ENCODE measurements at places on chromosomes 11 and 22. TPM values are rescaled to one million over a fixed set of nuclear protein-coding genes. Genes with fewer than 3 reads are reported as not detected.

DNA sequence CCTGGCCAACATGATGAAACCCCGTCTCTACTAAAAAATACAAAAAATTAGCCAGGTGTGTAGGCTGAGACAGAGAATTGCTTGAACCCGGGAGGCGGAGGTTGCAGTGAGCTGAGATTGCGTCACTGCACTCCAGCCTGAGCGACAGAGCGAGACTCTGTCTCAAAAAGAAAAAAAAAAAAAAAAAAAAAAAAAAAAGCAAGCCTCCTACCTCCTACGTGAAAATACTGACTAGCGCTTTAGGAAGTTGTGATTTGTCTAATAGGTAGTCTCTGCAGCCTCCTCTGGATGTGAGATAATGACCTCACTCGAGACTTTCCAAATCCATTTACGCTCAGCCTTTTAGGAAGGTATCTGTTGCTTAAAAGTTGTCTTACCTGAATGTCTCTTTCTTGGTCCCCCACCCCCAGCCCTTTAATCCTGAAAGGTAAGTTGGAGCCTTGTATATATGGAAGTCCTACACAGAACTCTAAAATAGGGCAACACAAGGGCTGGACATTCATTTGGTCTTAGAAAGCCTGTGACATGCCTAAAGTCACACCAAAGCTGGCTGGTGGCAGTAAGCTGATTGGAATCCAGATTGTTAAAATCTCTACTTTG, 5.5 kb downstream of the SEPTIN3 start:
- peaks cover 72% of the 10 kb centered on the region for H3K27me3 ChIP-seq
- H3K4me3 ChIP-seq: no peak overlapping the region
- DNase-seq: no peak
- peaks cover 10% of the 10 kb centered on the region for H3K4me1 ChIP-seq
- no peak overlapping the region for H3K27ac ChIP-seq
- no peaks in the 10 kb centered on the region for H3K36me3 ChIP-seq

DNA sequence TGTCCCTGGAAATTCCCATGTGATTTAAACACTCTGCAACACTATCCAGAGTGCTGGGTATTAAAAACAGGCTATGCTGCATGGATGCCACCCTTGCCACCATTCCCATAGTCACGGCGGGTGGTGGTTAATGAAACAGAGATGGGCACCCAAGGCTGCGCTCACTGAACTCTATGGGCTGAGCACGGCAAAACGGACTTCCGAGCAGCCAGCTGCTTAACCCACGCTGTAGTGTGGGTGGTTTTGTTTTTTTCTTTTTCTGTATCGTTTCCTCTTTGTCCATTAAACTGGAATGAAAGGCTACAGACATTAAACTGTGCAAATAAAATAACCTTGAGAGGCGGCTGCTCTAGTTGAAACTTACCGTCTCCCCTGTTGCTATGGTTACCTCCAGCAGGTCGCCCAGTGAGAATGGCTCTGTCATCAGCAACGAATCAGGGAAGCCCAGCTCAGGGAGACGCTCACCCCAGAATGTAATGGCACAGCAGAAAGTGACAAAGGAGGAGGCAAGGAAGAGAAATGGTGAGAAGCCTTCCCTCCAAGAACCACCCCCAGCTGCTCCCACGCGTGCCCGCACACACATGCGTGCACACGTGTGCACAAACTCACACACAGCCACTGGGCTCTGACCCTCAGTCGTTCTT, 102.1 kb downstream of the C11orf91 start:
- no peak overlapping the region for H3K4me3 ChIP-seq
- H3K36me3 ChIP-seq: no peaks in the 10 kb centered on the region
- no peak for DNase-seq
- H3K27ac ChIP-seq: no peak overlapping the region

- H3K27ac ChIP-seq: no peak overlapping the region
- no peak overlapping the region for H3K4me3 ChIP-seq
- peaks cover under 1% of the 10 kb centered on the region for H3K36me3 ChIP-seq
- DNase-seq: no peak
- peaks cover 15% of the 10 kb centered on the region for H3K4me1 ChIP-seq
Observed at GRCh38 chr11:43790444-43790794, 90.2 kb upstream of the ALKBH3 start.

DNA sequence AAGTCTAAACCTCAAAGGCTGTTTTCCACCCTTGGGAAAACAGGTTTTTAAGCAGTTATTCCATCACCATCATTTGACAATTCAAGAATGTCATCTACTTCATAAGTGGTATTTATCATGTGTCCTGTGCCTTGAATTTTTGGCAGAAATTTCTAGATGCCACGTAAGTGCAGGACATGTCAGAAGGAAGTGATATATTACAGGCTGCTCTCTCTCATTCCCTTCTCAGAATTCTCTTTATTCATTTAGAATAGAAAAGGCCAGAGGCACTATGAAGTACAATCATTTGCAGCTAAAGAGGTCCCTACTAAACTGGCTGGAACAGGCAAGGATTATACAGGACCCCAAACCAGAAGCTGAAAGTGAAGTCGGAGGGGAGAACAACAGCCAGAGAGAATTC, 11.9 kb downstream of the RBFOX2 start:
- H3K4me3 ChIP-seq: peak overlapping the region; percentile 12
- DNase-seq: no peak
- no peak overlapping the region for H3K27ac ChIP-seq
- peaks cover 66% of the 10 kb centered on the region for H3K27me3 ChIP-seq
- peaks cover 4% of the 10 kb centered on the region for H3K36me3 ChIP-seq

DNA sequence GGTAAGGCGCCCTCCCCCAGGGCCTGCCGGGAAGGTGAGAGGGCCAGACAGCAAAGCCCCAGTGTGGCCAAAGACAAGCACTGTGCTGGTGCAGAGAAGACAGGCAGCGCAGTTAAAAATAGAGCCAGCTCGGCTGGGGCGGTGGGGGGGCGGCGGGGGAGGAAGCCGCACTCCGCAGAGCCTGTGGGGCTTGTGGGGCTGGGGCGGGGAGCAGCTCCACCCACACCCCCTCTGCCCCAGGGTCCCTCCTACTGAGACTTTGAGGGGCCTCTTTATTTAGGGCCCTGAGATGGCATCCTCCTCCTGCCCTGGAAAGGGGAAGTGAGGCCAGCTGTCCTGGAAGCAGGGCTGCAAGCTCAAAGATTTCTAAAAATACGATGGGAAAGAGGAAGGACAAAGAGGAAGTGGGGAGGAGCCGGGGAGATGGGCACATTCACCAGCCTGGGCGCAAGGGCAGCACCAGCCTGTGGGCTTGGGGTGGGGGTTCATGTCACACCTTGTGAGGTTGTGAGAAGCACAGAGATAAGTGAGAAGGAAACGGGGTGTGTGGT, 2.6 kb downstream of the CYTH4 start:
- peak overlapping the region; percentile 93 for H3K4me3 ChIP-seq
- DNase-seq: peak; percentile 92
- H3K36me3 ChIP-seq: peaks cover 18% of the 10 kb centered on the region
- no peaks in the 10 kb centered on the region for H3K27me3 ChIP-seq
- peaks cover 87% of the 10 kb centered on the region for H3K4me1 ChIP-seq

DNA sequence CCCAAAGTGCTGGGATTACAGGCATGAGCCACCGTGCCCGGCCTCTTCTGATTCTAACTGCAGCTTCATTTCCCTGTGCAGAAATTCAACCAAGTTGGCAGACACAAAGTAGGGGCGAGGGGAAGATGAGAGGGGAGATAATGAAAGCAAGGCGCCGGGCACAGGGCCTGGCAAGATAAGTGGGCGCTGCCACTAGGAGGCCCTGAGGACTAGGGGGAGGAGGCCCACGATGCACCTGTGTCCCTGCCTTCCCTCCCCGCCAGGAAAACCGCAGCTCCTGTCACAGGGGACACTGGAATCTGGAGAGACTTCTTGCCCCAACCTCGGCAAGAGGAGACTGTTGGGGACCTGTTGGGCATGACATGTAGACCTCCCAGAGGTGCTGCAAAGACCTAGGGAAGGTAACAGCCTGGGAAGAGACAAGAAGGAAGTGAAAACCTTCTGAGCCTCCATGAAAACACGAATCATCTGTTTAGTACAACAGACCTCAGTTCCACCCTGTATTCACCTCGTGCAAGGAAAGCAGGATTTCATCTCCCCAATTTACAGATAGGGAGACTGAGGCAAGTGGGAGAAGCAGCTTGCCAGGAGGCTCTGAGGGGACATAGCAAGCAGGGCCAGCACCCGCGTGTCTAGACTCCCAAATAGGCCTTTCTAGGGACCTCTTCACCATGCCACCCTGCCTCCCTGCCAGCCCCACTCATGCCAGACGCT, 3.1 kb upstream of the LGALS1 start:
- H3K36me3 ChIP-seq: no peaks in the 10 kb centered on the region
- DNase-seq: no peak
- H3K27ac ChIP-seq: peak overlapping the region; percentile 89
- H3K4me3 ChIP-seq: peak overlapping the region; percentile 60

GRCh38 chr11:90564531-90564930, 341.7 kb upstream of the CHORDC1 start:
- H3K36me3 ChIP-seq: peaks cover 4% of the 10 kb centered on the region
- no peak for DNase-seq
- H3K27ac ChIP-seq: no peak overlapping the region
- H3K27me3 ChIP-seq: no peaks in the 10 kb centered on the region
- no peak overlapping the region for H3K4me3 ChIP-seq

GRCh38 chr11:110432713-110433392, 3.1 kb downstream of the FDX1 start:
- H3K27me3 ChIP-seq: no peaks in the 10 kb centered on the region
- H3K4me3 ChIP-seq: peak overlapping the region; percentile 28

DNA sequence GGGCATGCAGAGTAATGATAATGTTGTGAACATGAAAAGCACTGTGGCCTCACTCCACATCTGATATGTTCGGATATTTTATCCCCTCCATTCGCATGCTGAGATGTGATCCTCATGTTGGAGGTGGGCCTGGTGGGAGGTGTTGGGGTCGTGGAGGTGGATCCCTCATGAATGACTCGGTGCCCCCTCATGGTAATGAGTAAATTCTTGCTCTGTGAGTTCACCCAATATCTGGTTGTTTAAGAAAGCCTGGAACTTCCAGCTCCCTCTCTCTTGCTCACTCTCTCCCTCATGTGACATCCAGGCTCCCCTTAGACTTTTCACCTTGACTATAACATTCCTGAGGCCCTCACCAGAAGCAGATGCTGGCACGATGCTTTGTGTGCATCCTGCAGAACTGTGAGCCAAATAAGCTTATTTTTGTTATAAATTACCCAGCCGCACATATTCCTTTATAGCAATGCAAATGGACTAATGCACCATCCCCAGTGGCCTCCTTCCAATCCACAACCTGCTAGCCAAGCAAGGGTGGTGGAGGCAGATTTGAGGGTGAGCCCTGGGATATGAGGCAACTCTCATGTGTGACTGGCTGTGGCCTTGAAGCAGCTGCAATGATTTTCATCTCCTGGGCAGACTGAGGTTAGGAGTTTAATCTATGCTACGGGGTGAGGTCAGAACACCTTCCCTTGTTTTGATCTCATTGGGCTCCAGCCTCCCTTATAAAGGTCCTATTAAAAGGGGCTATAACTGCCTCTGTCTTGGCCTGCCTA, 276.5 kb downstream of the ETS1 start:
- peaks cover 18% of the 10 kb centered on the region for H3K36me3 ChIP-seq
- no peak for DNase-seq
- peak overlapping the region; percentile 13 for H3K27ac ChIP-seq
- no peak overlapping the region for H3K4me3 ChIP-seq
- no peaks in the 10 kb centered on the region for H3K27me3 ChIP-seq
- H3K4me1 ChIP-seq: peaks cover 28% of the 10 kb centered on the region

DNA sequence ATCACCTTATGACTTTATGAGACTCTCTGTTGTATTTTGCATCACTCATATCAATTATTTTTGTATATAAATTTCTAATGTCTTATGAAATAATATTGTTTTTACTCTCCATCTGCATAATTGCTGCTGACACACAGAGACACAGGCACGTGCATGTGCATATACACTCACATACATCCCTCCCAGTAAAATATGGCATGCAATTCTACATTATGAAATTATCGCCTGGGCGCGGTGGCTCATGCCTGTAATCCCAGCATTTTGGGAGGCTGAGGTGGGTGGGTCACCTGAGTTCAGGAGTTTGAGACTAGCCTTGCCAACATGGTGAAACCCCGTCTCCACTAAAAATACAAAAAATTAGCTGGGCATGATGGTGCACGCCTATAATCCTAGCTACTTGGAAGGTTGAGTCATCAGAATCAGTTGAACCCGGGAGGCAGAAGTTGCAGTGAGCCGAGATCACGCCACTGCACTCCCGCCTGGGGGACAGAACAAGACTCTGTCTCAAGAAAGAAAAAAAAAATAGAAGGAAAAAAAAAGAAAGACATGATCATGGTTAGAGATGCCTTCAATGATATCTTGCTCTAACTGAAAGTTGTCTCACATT, 96.7 kb upstream of the LUZP2 start:
- no peaks in the 10 kb centered on the region for H3K36me3 ChIP-seq
- DNase-seq: no peak
- H3K4me1 ChIP-seq: no peaks in the 10 kb centered on the region
- no peak overlapping the region for H3K27ac ChIP-seq

DNA sequence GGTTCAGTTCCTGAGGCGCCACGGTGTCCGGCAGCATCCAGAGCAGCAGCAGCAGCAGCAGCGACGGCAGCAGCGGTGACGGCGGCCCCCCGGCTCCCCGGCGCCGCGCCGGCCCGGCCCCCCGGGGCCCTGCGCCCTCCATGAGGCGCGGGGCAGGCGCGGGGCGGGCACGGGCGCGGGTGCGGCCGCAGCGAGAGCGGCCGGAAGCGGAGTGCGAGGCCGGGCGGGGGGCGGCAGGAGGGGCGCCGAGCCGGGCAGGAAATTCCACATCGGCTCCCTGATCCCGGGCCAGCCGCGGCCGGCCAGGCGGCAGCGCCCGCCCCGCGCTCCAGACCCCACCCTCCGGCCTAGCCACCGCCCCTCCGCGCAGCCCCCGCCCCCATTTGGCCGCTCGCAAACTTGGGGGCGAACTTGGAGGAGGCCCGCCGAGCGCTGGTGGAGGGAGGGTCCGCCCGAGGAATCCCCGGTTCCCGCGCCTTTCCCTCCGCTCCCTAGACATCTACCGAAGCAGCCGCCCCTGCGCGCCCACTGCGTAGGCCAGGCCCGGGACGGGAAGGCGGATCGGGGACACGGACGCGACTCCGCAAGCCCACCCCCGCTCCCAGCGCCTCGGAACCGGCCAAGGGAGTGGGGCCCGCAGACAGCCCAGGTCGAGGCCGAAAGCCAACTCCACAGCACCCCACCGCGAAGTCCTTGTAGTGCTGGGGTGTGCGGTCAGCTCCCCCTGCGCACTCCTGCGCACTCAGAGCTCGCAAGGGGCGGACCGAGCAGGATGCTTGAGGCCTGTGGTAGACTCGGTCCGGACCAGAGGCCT, at the start of gene SCARF2:
SCARF2 (minus strand) TSS at position 213 of the 814 bp plus-strand sequence; CDS start at position 142, 71 bp downstream.
- no peak for DNase-seq
- peaks cover 32% of the 10 kb centered on the region for H3K27me3 ChIP-seq
- H3K4me1 ChIP-seq: peaks cover 16% of the 10 kb centered on the region

DNA sequence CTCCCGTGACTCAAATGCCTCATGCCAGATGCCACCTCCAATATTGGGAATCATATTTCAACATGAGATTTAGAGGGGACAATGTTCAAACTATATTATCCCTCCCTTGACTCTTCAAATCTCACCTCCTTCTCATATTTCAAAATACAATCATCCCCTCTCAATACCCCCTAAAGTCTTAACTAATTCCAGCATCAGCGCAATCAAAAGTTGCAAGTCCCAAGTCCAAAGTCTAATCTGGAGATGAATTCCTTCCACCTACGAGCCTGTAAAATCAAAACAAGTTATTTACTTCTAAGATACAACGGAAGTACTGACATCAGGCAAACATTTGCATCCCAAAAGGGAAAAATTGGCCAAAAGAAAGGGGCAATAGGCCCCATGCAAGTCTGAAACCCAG, 67.2 kb upstream of the SC5D start:
- no peak overlapping the region for H3K4me3 ChIP-seq
- H3K4me1 ChIP-seq: no peaks in the 10 kb centered on the region
- no peak overlapping the region for H3K27ac ChIP-seq
- H3K36me3 ChIP-seq: no peaks in the 10 kb centered on the region

Gene DERL3
- 27.3 TPM for polyA plus RNA-seq

Gene SYVN1
- 21.4 TPM for polyA plus RNA-seq

Gene TESMIN
- polyA plus RNA-seq: not detected

Gene CD248
- 0.09 TPM for polyA plus RNA-seq

Gene KDELR3
- 0.31 TPM for polyA plus RNA-seq

Gene VPS26B
- 14.9 TPM for polyA plus RNA-seq

All from naive B cell (primary cell).